Glutamatergic neuron (in vitro differentiated cells): ENCODE measurements at places on chromosomes 3 and 15.

DNA sequence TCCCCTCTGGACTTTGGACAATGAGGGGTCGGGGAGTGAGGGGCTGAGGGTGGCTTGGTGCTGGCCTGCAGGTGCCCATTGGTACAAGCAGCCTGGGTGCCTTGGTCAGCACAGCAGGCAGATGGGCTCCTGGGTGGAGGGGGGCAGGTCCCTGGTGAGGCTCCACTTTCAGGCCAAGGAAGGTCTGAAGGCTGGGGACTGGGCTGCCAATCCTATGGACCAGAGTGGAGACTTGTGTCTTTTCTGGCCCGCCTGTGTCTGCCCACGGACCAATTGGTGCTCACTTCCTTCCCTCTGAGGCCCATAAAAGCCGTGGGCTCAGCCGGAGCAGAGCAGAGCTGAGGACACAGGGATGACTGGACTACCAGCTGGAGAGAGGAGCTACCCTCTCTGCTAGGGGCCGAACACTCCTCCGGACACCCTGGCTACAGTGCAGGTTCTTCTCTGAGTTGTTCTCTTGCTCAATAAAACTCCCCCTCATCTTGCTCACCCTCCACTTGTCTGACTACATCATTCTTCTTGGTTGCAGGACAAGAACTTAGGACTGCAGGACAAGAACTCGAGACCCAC lies 31.9 kb upstream of the IREB2 start:
- no peak for DNase-seq

- DNase-seq = no peak
Measured at GRCh38 chr15:62421289-62421688, 256.2 kb upstream of the C2CD4B start.

- no peak for DNase-seq
Measured at GRCh38 chr3:95899911-95900310, 914.5 kb upstream of the EPHA6 start.

- DNase-seq = no peak
Measured at GRCh38 chr15:70778258-70779076, 15.1 kb upstream of the UACA start.

- no peak for DNase-seq
Measured at GRCh38 chr3:171904829-171905228, 61.7 kb downstream of the TMEM212 start.

GRCh38 chr15:31306426-31307269 lies 20.0 kb upstream of the KLF13 start:
- peak; percentile 88 for DNase-seq

DNA sequence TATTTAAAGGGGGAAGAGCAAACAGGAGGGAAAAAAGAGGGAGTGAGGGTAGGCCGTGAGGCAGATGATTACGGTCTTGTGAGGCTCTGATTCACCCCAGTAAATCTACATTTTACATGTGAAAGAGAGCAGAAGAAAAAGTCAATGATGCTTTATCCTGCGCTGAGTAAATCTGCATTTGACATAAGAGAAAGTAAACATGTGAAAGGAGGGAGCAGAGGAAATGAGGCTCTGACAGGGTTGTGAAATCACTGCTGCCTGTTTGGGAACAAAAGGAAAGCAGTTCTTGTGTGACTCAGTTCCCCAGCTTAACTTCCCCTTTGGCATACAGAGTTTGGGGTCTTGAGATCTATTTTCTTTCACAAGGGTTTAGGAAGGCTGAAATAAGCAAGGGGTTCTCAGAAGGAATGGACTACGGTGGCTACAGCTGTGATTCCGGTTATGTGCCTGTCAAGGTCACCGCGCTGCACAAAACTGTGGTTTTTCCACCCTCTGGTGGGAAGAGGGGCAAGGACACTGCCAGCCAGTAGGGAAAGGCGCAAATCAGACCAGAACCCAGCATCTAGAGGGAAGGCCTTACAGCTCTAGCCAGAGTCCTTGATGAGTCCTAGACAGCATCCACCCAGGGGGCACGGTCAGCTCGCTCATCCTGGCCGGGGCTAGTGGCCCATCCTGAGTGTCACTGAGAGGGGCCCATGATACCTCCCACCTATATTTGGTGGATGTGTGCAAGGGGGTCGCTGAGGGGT lies 18.9 kb upstream of the HCN4 start:
- DNase-seq = no peak

DNA sequence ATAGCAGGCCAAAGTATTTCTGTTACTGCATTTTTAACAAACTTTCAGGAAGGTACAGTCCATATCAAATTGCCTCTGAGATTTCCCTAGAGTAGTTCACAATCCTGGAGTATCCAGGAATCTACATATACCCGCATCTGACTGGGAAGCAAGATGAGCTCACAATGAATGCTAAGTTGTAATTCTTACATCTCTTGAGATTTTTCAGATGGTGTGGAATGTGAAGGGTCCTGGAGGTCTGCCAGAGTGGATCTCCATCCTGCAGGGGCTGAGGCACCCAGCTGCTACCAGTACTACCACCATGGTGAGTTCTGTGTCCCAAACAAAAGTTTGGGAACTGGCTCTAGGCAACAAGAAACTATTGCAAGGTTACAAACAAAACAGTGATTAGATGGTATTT lies 156.7 kb upstream of the CCDC54 start:
- DNase-seq = no peak

DNA sequence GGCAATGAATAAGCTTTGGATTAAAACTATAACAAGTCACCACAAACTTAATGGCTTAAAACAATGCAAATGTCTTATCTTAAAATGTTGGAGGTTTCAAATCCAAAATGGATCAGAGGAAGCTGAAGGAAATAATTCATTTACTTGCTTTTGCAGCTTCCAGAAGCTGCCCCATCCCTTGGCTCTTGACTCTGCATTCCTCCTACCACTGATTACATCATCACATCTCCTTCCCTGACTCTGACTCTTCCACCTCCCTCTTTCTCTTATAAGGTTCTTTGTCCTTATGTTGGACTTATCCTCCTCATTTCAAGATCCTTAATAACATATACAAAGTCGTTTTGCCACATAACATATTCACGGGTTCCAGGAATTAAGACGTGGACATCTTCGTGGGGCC lies 982.8 kb upstream of the ROBO1 start:
- DNase-seq = no peak

DNA sequence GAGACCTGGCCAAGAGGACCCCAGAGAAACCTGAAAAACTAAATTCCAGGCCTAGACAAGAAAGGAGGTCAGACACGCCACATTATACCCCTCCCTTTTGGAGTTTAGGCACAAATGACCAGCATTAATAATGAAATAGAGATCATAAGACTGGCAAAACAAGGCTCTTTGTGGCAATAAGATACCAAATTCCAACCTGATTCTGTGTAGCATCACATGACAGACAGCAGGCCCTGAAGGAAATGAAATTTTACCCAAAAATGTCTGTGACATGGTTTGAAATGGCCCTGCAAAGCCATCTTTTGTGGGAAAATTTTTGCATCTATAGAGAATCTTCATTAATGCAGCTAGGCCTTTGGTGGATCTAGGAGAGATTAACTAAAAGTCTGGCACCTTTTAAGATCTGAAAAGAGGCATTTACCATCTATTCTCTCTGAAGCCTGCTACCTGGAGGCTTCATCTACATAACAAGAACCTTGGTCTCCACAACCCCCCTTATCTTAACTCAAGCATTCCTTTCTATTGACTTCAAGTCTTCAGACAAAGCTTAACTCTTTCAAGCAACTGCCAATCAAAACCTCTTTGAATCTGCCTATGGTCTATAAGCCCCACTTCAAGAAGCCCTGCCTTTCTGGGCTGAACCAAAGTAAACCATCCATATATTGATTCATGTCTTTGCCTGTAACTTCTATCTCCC lies 8.0 kb downstream of the FAM174B start:
- no peak for DNase-seq

GRCh38 chr15:41798607-41799487 lies 24.6 kb downstream of the MAPKBP1 start:
- DNase-seq = no peak

GRCh38 chr3:166177130-166177529 lies 339.9 kb upstream of the BCHE start:
- DNase-seq = no peak

- no peak for DNase-seq
Measured at GRCh38 chr3:172586436-172586835, 63.2 kb upstream of the TNFSF10 start.

GRCh38 chr15:23069496-23070166 lies 30.3 kb upstream of the TUBGCP5 start:
- DNase-seq = no peak

DNA sequence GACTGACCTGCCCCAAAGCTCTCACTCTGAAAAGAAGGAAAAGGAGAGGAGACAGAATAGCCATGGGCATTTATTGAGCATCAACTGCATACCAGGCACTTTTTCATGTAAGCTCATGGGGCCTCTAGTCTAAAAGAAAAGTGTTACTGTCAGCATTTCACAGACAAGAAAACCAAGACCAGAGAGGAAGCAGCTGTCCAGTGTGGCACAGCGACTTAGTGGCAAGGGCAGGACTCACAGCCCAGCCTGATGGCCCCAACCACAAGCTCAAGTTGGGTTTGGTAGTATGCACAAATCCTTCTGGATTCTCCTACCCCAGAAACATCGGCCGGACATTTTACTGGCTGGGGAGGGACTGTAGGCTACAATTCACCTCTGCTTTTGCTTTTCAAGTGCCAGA lies 5.8 kb downstream of the EFCC1 start:
- no peak for DNase-seq

DNA sequence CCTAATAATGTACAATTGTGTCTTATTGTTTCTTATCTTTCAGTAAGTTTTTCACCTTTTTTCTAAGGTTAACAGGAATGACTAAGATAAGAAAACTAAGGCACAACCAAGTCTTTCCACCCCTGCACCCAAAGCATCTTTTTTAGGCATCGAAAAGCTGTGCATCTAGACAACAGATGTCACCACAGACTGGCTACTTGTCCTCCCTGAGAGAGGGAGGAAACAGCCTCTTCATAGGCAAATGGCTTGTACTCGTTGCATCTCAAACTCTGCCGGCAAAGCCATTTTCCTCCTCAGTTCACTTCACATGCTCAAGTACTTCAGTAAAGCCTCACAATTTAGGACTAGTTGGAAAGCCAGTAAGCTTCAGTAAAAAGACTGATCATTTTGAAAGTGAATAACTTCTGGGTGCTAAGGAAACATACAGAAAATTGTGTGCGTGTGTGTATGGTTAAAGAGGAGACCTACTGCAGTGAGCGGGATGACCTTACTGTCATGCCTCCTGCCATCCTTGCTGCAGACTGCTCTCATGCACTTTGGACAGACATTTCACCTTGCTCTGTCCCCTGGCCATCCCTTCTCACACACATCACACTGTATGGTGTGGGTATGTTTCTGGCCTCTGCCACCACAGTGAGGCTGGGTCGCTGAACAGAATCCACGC lies 36.5 kb upstream of the HACD2 start:
- DNase-seq = no peak

DNA sequence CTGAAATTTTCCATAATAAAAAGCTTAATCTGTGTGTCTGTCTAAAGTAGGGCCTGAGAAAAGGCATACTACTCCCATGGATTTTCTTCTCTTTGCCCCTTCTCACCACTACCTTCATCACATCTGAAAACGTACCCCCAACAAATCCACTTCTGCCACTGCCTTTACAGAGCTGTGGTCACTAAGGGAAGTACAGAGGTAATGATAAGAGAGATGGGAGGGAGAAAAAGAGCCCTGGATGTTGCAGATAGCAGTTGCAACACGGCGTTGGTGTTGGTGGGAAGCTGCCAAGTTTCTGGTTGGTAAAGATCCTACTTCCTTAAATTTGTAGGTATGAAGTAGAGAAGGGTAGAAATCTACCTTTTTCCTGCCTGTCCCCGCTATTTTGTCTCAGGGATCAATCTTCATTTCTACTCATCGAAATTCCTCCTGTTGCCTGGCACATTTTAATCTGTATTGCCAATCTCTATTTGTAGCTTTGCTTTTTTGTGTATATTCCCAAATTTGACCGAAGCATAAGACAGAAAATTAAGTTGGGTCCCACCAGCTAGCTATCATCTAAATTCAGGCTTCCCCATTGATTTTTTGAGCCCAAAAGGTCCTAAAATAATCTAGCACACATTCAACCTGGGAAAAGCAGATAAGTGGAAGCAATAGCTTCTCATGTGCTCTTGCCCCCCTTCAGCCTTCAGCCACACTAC lies 102.9 kb downstream of the TFDP2 start:
- no peak for DNase-seq

- DNase-seq = no peak
Measured at GRCh38 chr3:39104961-39105686, 2.3 kb downstream of the GORASP1 start.

- DNase-seq = no peak
Measured at GRCh38 chr3:122916580-122916979, 111.0 kb downstream of the SEMA5B start.

GRCh38 chr3:45647148-45647619 lies 42.0 kb upstream of the SACM1L start:
- no peak for DNase-seq

GRCh38 chr3:59438492-59438891 lies 388.7 kb upstream of the CFAP20DC start:
- no peak for DNase-seq

GRCh38 chr15:101559952-101560351 lies 70.4 kb upstream of the PCSK6 start:
- DNase-seq = no peak

DNA sequence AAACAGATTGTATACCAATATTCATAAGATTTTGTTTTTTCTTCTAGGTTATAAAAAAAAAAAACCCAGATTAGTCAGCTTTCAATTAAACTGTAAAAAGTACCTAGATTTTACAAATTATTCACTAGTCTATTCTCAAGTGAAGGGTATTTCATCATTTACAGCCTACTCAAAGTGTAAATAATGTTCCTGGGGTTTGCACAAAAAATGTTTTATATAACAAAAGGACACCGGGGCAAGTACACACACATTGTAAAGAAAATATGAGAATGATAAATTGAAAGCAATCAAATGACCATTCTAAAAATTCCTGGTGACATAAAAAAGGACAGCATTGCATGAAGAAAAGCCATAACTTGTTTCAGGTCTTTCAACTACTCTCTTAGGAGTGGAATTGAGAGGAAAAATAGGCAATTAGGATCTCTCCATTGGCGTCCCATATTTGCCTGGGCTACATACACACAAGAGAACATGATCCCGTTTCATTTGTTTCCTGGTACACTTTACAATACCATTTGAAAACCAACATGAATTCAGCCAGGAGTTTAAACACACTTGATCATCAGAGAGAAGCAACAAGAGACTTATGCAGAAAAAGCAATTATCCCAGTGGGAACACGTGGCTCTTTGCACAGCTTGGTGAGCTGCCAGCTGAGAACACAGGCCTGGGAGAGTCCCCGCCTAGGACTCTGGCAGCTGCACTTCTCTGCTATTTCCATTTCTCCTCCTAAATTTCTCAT lies 1039.2 kb downstream of the ROBO1 start:
- peak; percentile 65 for DNase-seq

- DNase-seq = peak; percentile 34
Measured at GRCh38 chr3:152574461-152575079, 260.4 kb upstream of the P2RY1 start.

- DNase-seq = peak; percentile 38
Measured at GRCh38 chr15:99090011-99090699, 14.7 kb upstream of the SYNM start.

DNA sequence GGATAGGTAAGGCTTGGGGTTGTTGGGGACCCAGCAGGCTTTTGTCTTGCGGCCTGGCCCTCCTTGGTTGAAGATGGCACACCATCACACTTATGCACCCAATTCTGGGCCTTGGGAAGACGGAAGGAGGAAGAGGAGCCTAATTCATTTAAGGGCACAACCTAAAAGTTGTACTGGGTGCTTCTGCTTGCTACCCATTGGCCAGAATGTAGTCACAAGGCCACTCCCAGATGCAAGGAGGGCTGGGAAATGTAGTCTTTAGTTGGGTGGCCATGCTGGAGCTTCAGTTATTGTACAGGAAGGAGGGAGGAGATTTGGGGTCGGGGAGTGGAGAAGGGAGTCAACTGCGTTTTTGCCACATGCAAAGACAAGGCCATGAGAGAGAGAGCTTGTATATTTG lies 109.2 kb downstream of the TMEM266 start:
- no peak for DNase-seq

GRCh38 chr3:102712896-102713295 lies 278.1 kb downstream of the ZPLD1 start:
- DNase-seq = no peak
